Activated CD8-positive, alpha-beta memory T cell treated with anti-CD3 and anti-CD28 coated beads for 48 hours (primary cell): ENCODE measurements at places on chromosomes 2 and 18.

- no peak for DNase-seq
Observed at GRCh38 chr18:48002933-48003365, 72.5 kb upstream of the SMAD2 start.

- DNase-seq: no peak
Observed at GRCh38 chr18:74674487-74674886, 76.8 kb downstream of the ZNF407 start.

DNA sequence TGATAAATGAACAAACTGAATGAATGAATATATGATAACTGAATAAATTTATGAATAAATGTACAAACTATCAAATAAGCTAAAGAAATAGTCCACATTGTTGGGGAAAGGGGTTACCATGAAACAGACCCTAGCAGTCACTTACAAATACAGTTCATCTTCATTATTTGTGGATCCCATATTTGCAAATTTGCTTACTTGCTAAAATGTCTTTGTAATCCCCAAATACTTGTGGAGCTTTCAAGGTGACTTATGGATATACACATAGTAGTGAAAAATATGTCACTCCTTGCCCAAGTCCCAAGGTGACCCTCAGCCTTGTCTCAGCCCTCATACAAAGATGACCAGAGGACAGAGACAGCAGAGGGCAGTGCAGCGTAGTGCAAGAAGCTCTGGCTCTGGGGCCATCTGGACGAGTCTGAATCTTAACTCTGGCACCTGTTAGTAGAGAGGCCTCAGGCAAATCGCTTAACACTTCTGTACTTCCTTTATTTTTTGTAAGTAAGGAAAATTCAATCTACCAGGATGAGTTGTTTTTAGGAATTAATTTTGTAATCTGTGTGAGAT, 3.1 kb downstream of the PAIP2B start:
- DNase-seq: no peak

DNA sequence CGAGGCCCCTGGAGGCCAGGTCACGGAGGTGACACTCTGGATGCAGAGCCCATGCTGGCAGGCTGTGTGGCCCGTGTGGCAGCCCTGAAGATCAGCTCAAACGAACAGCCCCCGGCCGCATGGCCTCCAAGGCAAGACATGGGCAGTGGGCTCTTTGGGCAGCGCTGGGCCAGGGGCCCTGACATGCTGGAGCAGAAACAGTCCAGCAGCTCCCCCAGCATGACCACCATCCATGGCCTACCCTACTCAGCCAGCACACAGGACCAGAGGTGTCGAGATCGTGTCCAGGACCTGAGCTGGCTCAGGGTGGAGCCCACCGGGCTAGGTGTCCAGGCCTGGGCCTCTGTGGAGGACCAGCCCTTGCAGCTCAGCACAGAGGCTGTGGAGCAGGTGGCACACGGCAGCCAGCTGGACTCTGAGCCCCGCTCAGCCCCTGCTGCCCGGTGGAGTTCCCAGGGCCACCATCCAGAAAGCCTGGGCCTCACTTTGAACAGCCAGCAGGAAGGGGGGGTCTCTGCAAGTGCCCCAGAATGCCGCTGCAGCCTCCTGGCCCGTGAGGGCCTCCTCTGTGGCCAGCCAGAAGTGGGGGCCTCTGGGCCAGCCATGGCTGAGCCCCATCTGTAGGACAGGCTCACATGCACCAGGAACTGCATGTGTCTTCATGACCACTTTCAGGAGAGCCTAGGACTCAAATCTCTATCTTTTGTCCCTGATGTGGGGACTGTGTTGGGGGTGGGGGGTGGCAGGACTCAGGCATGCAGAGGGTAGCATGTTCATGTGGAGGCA, 8.9 kb downstream of the AMER3 start:
- DNase-seq: no peak

GRCh38 chr2:241463276-241464135, 44.9 kb downstream of the STK25 start:
- no peak for DNase-seq

GRCh38 chr18:39454866-39455265, 1889.3 kb upstream of the CELF4 start:
- DNase-seq: no peak

- no peak for DNase-seq
Observed at GRCh38 chr2:105522645-105523044, 123.8 kb upstream of the FHL2 start.

DNA sequence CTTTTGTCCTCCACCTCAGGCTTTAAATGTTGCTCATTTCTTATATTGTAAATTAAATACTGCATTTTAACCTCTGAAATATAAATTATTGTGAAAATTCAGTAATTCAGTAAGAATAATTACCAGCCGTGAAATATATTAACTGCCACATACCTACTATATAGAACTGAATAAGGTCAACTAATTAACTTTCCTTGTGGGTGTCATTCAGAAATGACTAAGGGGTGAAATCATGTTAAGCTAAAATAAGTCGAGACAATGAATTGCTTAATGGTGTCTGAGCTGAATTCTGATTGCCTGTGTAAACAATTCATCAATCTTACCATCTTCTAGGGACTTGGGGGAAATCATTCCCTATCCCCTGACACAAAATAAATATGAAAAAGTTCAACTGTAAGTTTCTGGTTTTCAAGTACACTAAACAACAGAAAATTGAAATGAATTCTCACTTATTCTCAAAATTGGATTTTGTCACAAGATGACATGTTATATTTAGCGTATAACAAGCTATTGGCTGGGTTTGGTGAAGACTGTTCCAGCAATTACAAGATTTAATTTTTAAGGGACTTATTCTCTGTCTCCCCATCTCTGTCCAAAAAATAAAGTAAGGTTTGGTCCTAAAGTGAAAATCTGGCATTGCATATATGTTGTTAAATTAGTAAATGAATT, 255.1 kb downstream of the METTL4 start:
- no peak for DNase-seq

DNA sequence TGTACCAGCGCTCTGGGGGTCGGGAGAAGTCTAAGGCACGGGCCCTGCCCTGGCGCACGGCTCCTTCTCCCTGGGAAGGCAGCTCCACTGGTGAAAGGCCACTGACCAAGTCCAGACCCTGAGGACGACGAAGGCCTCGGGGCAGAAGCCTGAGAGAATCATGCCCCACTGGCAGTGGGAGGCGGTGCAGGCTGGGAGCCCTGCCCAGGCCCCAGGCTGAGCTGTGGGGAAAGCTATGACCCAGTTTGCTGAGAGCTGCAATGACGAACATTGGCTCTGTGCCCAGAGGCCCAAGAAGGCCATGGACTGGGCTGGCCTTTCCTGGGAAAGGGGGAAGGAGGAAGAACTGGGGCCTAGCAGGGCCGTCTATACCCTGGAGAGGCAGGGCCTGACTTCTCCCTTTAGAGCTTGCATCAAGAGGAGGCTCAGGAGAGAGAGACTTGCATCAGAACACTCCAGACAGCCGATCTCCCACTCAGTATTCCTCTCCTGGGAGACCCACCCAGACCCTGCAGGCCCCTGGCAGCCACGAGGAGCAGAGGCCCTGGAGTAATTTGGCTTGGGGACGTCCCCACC, 32.9 kb downstream of the HS1BP3 start:
- no peak for DNase-seq

DNA sequence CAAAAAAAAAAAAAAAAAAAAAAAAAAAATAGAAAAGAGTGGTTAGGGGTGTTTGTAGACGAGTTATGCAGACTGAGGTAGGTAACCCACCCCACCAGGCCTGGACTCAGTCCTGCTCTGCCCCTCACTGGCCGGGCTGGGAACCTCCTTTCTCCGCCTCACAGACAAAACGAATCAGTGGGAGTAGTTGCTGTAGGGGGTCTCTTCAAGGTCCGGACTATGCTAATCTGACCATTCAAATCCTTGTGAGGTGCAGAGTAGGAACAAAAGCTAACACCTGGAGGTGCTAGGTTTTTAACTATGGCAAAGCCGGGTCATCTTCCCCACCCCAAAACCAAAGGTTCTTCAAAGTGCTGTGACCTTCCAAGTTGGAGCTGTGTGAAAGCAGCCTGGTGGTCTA, 223.7 kb downstream of the SLC4A3 start:
- no peak for DNase-seq

- no peak for DNase-seq
Observed at GRCh38 chr18:34720220-34720619, 10.1 kb downstream of the DTNA start.

DNA sequence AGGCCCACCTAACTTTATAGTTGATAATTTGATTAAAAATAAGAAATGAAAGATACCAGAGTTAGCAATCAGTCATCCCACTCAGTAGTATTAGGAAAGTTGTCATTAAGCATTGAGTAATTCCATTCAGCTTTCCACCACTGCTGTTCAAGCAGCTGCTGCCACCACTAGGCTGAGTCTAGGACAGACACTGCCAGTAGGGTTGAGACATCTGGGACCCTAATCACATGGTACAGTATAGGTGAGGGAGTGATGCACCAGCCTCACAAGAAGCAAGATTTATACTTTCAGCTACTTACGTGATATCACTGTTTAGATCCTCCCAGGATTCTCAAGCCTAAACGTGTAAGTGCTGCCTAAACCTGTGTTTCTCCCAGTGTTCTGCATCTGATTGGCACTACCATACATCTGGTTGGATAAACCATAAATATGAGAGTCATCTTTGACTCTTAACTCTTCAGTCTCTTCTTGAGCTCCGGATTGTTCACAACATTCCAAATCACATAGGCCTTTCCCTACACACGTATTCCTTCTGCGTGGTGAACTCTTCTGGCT, 3.2 kb downstream of the UBXN4 start:
- DNase-seq: no peak
